ENCODE measurements at places on chromosomes 4 and X.
A peak's percentile ranks its signal among the peaks of the same experiment; 100 is the strongest.

DNA sequence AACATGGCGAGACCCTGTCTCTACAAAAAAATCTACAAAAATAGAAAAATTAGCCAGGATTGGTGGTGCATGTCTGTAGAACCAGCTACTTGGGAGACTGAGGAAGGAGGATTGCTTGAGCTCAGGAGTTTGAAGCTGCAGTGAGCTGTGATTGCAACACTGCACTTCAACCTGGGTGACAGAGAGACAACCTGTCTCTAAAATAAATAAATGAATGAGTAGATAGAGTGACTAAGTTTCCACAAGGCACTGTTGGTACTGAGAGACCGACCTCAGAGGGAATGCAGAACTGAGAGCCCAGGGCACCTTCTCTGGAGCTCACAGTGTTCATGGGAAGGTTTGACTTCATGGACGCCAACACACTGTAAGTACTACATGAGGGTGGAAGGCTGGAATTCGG is 26.7 kb upstream of the ARSD start:
- H3K4me3 ChIP-seq: no peak overlapping the region
- no peaks in the 10 kb centered on the region for H3K27me3 ChIP-seq
- no peaks in the 10 kb centered on the region for H3K4me1 ChIP-seq
- no peak for DNase-seq

DNA sequence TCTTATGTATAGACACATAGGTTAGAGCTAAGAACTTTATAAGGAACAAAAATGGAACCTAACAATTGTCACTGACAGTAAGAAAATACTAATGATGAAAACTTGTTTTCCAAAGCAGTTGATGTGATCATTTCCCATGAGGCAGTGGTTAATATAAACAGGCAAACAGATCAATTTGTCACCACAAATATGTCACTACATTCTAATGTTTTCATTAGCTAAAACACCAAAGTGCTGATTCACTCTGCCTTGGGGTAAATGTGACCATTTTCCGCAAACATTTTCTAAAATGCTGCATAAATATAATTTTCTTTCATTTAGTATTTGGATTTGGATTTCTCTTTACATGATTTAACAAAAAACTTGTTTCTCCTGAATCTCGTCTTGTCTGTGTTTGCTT is 408.9 kb upstream of the CTSO start:
- H3K4me3 ChIP-seq: no peak overlapping the region
- no peak for DNase-seq
- no peaks in the 10 kb centered on the region for H3K27me3 ChIP-seq
- no peak overlapping the region for H3K27ac ChIP-seq
- no peaks in the 10 kb centered on the region for H3K36me3 ChIP-seq

DNA sequence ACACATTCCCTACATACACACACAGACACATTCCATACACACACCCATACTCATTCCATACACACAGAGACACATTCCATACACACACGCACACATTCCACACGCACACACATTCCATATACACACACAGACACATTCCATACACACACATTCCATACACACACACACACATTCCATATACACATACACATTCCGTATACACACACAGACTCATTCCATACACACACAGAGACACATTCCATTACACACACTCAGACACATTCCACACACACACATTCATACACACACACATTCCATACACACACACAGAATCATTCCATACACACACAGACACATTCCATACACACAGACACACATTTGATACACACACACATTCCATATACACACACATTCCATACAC is 15.2 kb downstream of the LINC00632 start:
- no peak overlapping the region for H3K4me3 ChIP-seq
- no peaks in the 10 kb centered on the region for H3K4me1 ChIP-seq
- H3K36me3 ChIP-seq: no peaks in the 10 kb centered on the region
- DNase-seq: no peak
- no peak overlapping the region for H3K27ac ChIP-seq
- no peaks in the 10 kb centered on the region for H3K27me3 ChIP-seq

GRCh38 chr4:141241986-141242385 is 21.3 kb downstream of the ZNF330 start:
- no peaks in the 10 kb centered on the region for H3K4me1 ChIP-seq
- H3K27ac ChIP-seq: no peak overlapping the region
- H3K4me3 ChIP-seq: no peak overlapping the region
- no peak for DNase-seq
- H3K27me3 ChIP-seq: no peaks in the 10 kb centered on the region

GRCh38 chrX:39630344-39630743 is 467.4 kb downstream of the BCOR start:
- H3K4me3 ChIP-seq: no peak overlapping the region
- DNase-seq: no peak
- H3K27me3 ChIP-seq: no peaks in the 10 kb centered on the region
- no peak overlapping the region for H3K27ac ChIP-seq
- H3K36me3 ChIP-seq: no peaks in the 10 kb centered on the region

- H3K4me1 ChIP-seq: no peaks in the 10 kb centered on the region
- H3K36me3 ChIP-seq: no peaks in the 10 kb centered on the region
- no peak overlapping the region for H3K4me3 ChIP-seq
- H3K27me3 ChIP-seq: peaks cover 14% of the 10 kb centered on the region
- no peak overlapping the region for H3K27ac ChIP-seq
Measured at GRCh38 chr4:7959078-7959477, 19.4 kb upstream of the AFAP1 start.

GRCh38 chr4:138775890-138776289 is 239.7 kb upstream of the NOCT start:
- no peak overlapping the region for H3K4me3 ChIP-seq
- no peaks in the 10 kb centered on the region for H3K27me3 ChIP-seq
- no peak for DNase-seq
- no peaks in the 10 kb centered on the region for H3K36me3 ChIP-seq
- H3K27ac ChIP-seq: no peak overlapping the region
- no peaks in the 10 kb centered on the region for H3K4me1 ChIP-seq

DNA sequence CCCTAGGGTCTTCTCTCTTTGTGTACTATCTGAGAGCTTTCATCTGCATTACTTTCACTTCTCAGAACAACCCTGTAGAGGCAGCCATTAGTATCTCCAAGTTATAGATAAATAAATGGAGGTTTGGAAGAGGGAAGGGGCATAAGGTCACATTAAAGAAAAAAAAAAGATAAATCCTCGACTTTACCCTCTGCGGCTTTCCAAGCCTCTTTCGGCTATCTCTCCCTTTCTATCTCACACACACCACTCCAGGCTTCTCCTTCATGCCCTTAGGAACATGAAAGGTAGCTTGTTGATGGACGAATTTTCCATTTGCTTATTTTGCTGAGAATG is 660 bp upstream of the ARHGEF9 start:
- H3K27ac ChIP-seq: no peak overlapping the region
- no peaks in the 10 kb centered on the region for H3K27me3 ChIP-seq
- no peaks in the 10 kb centered on the region for H3K36me3 ChIP-seq
- no peaks in the 10 kb centered on the region for H3K4me1 ChIP-seq
- no peak for DNase-seq
- peak overlapping the region; percentile 43 for H3K4me3 ChIP-seq

GRCh38 chrX:46204721-46205422 is 340.3 kb downstream of the ZNF674 start:
- DNase-seq: no peak
- peaks cover 6% of the 10 kb centered on the region for H3K4me1 ChIP-seq
- no peak overlapping the region for H3K27ac ChIP-seq
- H3K4me3 ChIP-seq: no peak overlapping the region
- no peaks in the 10 kb centered on the region for H3K36me3 ChIP-seq
- no peaks in the 10 kb centered on the region for H3K27me3 ChIP-seq

- DNase-seq: no peak
- no peak overlapping the region for H3K4me3 ChIP-seq
- H3K27me3 ChIP-seq: no peaks in the 10 kb centered on the region
- H3K27ac ChIP-seq: no peak overlapping the region
- no peaks in the 10 kb centered on the region for H3K4me1 ChIP-seq
- H3K36me3 ChIP-seq: no peaks in the 10 kb centered on the region
Measured at GRCh38 chr4:7341491-7342222, 93.1 kb downstream of the PSAPL1 start.

DNA sequence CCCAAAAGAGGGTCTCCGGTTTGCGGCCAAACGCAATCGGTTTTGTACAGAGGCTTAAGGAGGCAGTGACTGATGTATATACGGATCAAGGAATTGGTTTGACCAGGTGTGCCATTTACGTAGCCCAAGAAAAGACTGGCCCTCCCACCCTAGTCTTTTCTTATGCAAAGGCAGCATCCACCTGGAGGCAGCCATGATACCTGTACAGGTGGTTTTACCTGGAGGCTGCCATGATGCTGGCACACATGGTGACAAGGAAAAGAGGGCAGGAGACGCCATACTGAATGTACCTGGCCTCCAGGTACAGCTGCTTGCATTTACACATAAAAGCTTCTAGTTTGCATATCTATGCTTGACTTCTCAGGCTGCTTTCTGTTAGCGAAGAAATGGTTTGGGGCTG is 917.7 kb upstream of the INTU start:
- no peaks in the 10 kb centered on the region for H3K4me1 ChIP-seq
- H3K36me3 ChIP-seq: no peaks in the 10 kb centered on the region
- H3K4me3 ChIP-seq: no peak overlapping the region
- DNase-seq: no peak

DNA sequence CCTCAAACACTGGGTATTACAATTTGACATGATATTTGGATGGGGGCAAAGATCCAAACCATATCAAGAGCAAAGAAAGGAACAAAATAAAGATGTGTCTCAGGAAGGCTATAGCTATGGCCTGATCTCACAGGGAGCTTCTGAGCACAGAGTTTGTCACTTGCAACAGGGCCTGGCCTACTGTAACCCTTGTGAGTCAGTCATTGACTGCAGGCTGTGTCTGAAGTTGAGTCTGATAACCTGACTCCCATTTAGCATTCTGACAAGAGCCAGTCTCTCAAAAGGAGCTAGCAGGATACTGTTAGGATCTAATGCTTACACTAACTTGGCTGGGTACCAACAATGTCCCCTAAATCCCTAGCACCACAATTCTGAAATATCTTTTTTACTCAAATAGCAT is 612.5 kb upstream of the TECRL start:
- no peaks in the 10 kb centered on the region for H3K27me3 ChIP-seq
- no peak overlapping the region for H3K27ac ChIP-seq
- DNase-seq: no peak
- no peak overlapping the region for H3K4me3 ChIP-seq
- no peaks in the 10 kb centered on the region for H3K36me3 ChIP-seq

GRCh38 chrX:133681897-133682296 is 266.6 kb upstream of the GPC4 start:
- H3K27me3 ChIP-seq: no peaks in the 10 kb centered on the region
- DNase-seq: no peak
- peaks cover 37% of the 10 kb centered on the region for H3K4me1 ChIP-seq
- H3K27ac ChIP-seq: no peak overlapping the region

DNA sequence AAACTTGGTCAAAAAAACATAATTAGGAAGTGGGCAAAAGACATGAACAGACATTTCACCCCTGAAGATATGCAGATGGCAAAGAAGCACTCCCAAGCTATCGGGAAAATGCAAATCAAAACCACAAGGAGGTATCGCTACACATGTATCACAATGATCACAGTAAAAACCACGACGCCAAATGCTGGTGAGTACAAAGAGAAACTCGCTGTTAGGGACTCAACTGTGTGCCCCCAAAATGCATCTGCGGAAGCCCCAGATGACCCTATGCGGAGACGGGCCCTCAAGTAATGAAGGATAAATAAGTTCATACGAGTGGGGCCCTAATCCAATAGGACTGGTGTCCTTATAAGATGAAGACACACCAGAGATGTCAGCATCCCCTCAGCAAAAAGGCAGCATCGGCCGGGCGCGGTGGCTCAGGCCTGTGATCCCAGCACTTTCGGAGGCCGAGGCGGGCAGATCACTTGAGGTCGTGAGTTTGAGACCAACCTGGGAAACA is 10.2 kb downstream of the GAK start:
- peak; percentile 33 for DNase-seq
- no peaks in the 10 kb centered on the region for H3K36me3 ChIP-seq
- no peak overlapping the region for H3K4me3 ChIP-seq

- no peaks in the 10 kb centered on the region for H3K36me3 ChIP-seq
- DNase-seq: no peak
- H3K4me3 ChIP-seq: no peak overlapping the region
- no peaks in the 10 kb centered on the region for H3K27me3 ChIP-seq
Measured at GRCh38 chr4:16597845-16598596, 300.4 kb downstream of the LDB2 start.

- H3K4me1 ChIP-seq: no peaks in the 10 kb centered on the region
- H3K27me3 ChIP-seq: peaks cover 3% of the 10 kb centered on the region
- DNase-seq: no peak
- H3K4me3 ChIP-seq: no peak overlapping the region
Measured at GRCh38 chr4:7206911-7207567, 14.7 kb downstream of the SORCS2 start.

GRCh38 chrX:4830880-4831557 is 1117.6 kb upstream of the PRKX start:
- H3K27me3 ChIP-seq: no peaks in the 10 kb centered on the region
- no peak overlapping the region for H3K4me3 ChIP-seq
- H3K4me1 ChIP-seq: no peaks in the 10 kb centered on the region
- no peak for DNase-seq
- no peaks in the 10 kb centered on the region for H3K36me3 ChIP-seq

GRCh38 chrX:150146271-150146896 is 208.1 kb upstream of the EOLA2 start:
- H3K27ac ChIP-seq: no peak overlapping the region
- no peaks in the 10 kb centered on the region for H3K36me3 ChIP-seq
- no peak overlapping the region for H3K4me3 ChIP-seq
- no peak for DNase-seq
- no peaks in the 10 kb centered on the region for H3K27me3 ChIP-seq

DNA sequence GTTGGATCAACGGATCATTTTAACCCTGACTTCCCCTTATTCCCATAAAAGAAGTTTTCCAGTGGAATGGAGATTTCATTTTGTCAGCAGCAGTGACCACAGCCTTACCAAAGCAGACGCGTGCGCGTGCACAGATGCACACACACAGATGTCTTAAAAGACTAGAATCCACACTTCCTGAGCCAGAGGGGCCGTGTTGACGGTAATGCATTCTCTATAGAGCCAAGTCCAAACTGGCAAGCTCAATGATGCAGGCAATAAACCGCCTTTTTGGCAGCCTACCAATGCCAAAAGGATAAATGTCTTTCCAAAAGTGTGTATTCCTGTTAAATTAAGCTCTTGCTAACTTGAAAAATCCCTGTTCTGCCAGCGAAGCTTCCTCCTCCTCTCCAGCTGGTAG is 18.8 kb upstream of the CLDN34 start:
- no peak overlapping the region for H3K4me3 ChIP-seq
- no peaks in the 10 kb centered on the region for H3K36me3 ChIP-seq
- H3K27ac ChIP-seq: no peak overlapping the region
- peaks cover 2% of the 10 kb centered on the region for H3K27me3 ChIP-seq

GRCh38 chr4:41060352-41061334 is 153.7 kb downstream of the APBB2 start:
- H3K4me1 ChIP-seq: no peaks in the 10 kb centered on the region
- H3K36me3 ChIP-seq: no peaks in the 10 kb centered on the region
- no peak for DNase-seq
- peak overlapping the region; percentile 31 for H3K27ac ChIP-seq
- H3K4me3 ChIP-seq: no peak overlapping the region
- H3K27me3 ChIP-seq: no peaks in the 10 kb centered on the region

GRCh38 chr4:12965334-12965733 is 518.8 kb downstream of the RAB28 start:
- no peaks in the 10 kb centered on the region for H3K4me1 ChIP-seq
- no peaks in the 10 kb centered on the region for H3K36me3 ChIP-seq
- no peak overlapping the region for H3K4me3 ChIP-seq
- H3K27ac ChIP-seq: no peak overlapping the region
- no peaks in the 10 kb centered on the region for H3K27me3 ChIP-seq
